ENCODE measurements at places on chromosomes 4 and X.

DNA sequence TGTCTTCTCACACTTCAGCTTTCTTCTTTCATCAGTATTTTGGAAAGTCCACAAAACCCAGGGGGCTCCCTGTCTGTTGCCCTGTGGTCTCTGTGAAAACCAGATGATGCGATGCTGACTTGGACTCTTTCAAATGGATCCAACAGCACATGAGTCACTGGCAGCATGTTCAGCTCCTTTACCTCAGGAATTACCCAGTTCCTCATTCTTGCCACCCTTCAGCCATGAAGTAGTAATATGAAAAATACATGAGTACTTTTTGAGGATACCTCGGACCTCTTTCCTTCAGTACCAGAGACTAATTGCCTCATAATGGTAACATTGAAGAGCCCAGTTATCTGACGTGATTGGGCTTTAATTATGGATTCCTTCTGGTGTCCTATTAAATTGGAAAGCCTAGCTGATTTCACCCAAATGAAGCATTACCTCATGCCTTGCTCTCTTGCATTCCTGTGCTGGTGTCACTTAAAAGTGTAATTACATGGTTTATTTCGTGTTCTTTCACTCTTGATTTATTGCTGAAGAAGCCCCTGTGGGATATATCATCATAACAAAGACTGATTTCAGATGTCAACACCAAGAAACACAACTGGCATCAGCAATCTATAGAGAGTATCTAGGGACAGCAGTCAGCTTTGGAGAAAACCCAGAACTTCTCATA, 63.4 kb downstream of the NFKB1 start:
- no peak for DNase-seq

GRCh38 chr4:101264993-101265815, 82.1 kb downstream of the PPP3CA start:
- no peak for DNase-seq

DNA sequence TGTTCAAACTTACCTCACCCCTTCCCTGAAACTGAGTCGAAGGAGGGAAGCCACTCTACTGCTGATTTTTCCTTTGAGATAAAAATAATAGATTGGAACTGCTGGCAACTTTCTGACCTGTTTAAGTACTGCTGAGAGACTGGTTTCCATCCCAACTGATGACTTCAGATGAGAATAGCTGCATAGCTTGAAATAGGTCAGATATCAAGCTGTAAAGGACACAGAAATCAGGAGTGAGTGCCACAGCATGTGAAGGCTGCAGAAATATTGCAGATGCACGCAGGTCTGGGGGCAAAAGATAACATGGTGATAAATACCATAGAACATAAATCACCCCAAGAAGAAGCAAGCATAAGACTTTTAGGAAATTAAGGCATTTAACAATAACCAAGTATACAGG, 923.2 kb downstream of the SH3BGRL start:
- no peak for DNase-seq

DNA sequence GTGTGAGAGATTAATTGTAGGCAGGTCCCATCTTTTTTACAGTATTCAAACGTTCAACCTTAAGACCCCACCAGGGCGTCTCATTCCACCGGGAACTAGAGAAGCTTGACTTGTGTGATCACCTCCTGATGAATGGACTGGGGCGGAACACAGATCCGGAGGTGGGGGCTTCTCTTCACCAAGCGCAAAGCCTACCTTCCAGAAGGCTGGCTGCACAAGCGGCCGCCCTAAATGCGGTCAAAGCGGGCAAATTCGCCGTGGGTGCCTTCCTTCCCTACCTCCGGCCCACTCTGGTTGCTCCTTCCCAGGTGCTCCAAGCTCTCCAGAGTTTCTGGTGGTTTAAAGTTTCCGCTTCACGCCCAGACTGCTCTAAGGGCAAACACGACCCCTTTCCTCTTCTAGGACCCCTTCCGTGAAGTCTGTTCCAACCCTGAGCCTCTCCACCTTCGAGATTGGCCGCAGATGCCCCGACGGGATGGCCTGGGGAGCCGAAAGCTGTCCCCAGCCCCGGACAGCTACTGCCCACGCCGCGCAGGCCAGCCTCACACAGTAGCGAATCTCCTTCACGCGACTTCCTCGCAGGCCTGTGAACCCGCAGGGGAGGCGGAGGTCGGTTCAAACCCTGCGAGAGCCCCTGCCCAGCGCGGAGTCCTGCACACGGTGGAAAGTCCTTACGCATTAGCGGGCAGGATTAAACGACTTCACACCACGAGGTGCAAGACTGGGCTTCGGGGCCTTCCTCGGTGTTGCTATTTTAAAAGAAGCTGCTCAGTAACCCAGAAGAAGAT, 1.6 kb upstream of the WWC2 start:
- DNase-seq, result no peak

GRCh38 chr4:4789462-4789861, 70.0 kb upstream of the MSX1 start:
- no peak for DNase-seq

GRCh38 chr4:68216501-68216900, 29.0 kb downstream of the TMPRSS11B start:
- no peak for DNase-seq

DNA sequence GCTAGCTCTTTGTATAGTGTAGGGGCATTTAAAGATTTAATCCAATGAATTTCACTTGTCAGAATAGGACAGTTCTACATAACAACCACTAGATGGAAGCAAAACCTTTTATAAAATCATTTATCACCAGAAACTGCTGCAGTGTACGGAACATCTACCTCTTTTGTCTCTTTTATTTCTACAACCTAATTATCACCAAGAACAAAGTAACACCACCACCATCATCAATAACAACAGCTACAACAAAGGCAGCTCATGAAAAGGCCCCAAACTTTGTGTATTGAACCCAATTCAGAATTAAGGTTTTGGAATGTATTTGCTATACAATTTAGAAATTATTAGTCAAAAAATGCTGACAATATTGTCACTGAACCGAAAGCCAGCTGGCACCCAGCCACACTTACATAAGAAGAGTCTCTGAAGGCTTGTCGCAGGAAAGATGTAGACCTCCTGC, 260.9 kb upstream of the RPS6KA3 start:
- peak; percentile 24 for DNase-seq

- DNase-seq, result no peak
Observed at GRCh38 chr4:1164444-1164843, 7.9 kb downstream of the SPON2 start.
